Choroid plexus epithelial cell (primary cell): ENCODE measurements at places on chromosomes 16 and 17.

- no peak for DNase-seq
Measured at GRCh38 chr17:8210761-8211458, 535 bp upstream of the AURKB start.

- peak; percentile 64 for DNase-seq
Measured at GRCh38 chr16:72434159-72434558, 262.2 kb upstream of the PMFBP1 start.

DNA sequence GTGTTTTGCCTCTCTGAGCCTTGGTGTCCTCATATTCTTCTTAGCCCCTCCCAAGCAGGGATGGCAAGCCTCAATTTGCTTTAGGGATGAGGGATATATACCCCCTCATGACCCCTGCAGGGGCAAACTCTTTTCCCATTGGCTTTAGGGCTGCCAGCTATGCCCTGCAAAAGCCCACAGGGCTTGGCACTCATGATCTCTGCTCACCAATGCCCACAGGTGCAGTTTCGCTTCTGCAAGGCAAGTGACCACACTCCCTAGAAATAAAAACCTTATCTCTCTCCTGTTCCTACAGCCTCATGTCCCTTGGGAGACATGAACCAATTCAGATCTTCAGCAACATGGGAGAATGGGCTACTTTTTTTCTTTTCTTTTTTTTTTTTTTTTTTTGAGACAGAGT lies 8.8 kb downstream of the BEAN1 start:
- no peak for DNase-seq

- DNase-seq: peak; percentile 22
Measured at GRCh38 chr17:57595947-57596695, 149.0 kb downstream of the CCDC182 start.
